ENCODE measurements at places on chromosomes 3 and 15. TPM values are rescaled to one million over a fixed set of nuclear protein-coding genes. Genes with fewer than 3 reads are reported as not detected.

GRCh38 chr3:33099109-33099645 lies 2.2 kb upstream of the GLB1 start:
- DNase-seq, result no peak

DNA sequence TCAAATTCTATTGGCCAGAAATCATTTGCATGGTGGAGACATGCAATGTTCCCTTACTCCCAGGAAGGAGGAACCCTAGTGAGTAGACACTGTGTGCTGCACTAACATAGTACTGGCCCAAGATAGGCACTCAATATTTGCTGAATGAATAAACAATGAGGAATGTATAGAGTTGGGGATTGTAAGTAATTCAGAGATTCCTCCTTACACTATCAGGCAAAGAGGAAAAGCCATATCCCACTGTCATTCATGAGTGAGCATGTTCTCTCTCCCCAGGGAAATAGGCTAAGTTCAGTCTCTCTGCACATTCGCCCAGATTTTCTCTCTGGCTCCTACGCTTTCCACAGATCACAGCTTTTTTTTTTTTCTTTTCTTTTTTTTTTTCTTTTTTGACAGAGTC lies 154.9 kb upstream of the WNT5A start:
- no peak for DNase-seq

DNA sequence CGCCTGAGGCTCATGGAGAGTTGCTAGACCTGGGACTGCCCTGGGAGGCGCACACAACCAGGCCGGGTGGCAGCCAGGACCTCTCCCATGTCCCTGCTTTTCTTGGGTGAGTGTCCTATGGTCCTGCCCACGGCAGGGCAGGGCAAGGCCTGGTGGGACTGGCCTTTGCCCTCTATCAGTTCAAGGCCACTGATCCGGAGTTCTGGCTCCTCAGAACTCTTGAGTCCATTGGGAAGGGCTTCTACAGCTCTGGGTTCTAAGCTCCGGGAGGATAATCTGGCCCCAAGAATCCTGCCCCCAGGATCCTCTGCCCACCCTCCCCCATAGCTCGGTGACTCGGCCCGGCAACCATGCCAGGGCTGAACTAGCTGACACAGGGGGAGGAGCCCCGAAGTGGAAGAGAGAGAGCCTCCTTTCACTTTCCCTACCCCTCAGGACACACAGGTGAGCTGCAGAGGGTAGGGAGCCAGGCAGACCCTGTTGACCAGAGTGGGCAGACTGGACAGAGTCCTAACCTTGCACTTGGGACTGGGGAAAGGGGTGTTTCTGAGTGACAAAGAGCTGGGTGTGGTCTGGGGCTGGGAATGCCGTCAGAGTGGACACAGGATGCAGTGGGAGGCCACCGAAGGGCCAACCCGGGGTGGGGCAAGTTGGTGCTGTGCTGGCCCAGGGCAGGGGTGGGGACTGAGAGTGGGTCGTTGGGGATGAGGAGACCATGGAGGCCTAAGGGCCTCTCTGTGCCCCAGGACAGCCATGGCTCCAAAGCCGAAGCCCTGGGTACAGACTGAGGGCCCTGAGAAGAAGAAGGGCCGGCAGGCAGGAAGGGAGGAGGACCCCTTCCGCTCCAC lies 664 bp downstream of the PARP3 start:
- peak; percentile 70 for DNase-seq

DNA sequence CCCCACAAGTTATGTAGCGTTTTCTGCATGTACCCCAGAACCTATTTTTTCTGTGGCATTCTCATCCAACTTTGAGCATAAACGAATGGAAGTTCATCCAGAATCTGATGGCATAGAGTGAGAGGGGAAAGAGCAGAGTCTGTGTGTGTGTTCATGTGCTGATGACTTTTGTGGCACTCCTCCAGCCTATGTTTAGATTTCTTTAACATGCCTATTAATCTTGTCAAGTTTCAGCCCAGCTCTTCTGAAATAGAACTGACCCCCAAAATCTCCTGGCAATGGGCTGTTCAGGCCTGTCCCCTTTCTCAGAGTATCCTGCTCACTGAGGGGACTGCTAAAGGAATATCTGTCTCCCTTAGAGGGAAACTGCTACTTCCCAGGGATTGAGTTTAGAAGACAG lies 56.4 kb upstream of the NEO1 start:
- DNase-seq, result no peak

Gene LIPH
- not detected for total RNA-seq

Measured in CD8-positive, alpha-beta memory T cell (primary cell).